ENCODE measurements at places on chromosomes 5 and 9.

DNA sequence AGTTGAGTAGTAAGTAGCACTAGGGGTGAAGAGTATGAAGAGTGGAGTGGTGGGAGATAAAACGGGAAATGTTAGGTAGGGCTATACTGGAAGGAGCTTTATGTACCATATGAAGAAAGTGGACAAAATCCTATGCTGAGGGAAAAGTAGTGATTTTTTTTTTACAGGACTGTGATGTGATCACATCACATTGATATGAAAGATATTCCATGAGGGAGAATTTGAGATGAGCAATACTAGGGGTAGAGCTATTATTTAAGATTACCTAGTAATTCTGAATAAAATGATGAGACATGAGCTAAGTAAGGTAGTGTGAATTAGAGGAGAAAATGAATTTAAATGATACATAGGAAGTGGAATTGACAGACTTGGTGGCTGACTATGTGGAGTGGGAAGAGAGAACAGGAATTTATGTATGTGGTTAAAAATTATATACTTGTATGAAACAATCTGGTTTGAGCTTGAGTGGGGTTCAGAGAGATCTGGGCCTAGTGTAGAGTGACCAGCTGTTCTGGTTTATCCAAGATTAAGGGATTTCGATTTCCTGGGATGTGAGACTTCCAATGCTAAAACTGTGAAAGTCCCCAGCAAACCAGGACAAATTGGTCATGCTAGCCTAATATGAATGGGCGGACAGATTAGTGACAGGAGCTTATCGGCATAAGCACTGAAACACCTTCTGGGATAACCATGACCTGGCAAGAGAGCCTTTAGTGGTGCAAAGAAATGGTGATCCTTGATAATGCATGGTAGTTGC, 29.3 kb upstream of the STOM start:
- DNase-seq = no peak

- DNase-seq = no peak
Observed at GRCh38 chr5:141976176-141976575, 7.3 kb downstream of the RNF14 start.

- no peak for DNase-seq
Observed at GRCh38 chr9:128972956-128973355, 25.5 kb downstream of the NUP188 start.

- DNase-seq = no peak
Observed at GRCh38 chr5:81045389-81045807, 85.2 kb downstream of the RASGRF2 start.

GRCh38 chr5:160919626-160920025, 67.6 kb upstream of the ATP10B start:
- DNase-seq = no peak

DNA sequence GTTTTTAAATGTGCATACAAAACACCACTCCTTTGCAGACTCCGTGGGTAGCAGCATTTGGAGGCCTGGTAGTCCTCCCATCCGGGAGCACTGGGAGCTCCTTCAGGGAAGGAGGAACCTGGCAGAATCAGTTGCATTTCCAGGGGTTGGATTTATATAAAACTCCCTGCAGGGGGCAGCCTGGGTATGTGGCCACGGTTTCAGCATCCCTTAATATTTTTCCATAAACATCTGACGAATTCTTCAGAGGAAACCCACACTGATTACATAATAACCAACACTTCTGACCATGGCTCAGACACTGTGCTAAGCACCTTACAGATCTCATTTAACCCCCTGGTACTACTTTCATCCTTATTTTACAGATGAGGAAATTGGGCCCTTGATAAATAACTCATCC, 6.1 kb upstream of the AFAP1L1 start:
- no peak for DNase-seq

DNA sequence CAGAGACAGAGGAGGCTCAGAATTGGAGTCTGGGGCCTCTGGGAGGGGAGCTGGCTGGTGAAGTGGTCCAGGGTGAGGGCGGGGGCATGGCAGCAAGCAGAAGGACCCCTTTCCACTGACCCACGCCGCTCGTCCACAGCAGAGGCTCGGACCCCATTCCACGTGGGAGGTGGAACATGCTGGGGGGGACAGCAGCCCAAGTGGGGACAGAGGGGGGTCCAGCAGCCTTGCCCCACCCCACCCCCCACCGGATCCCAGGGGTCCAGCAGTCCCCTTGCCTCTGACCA, 25.4 kb upstream of the NKD2 start:
- no peak for DNase-seq

- DNase-seq = no peak
Observed at GRCh38 chr5:157443041-157443549, 16.9 kb upstream of the NIPAL4 start.

- DNase-seq = no peak
Observed at GRCh38 chr5:83001796-83002381, 75.3 kb downstream of the TMEM167A start.

- DNase-seq = no peak
Observed at GRCh38 chr9:136306211-136307208, 2.6 kb upstream of the CCDC187 start.

DNA sequence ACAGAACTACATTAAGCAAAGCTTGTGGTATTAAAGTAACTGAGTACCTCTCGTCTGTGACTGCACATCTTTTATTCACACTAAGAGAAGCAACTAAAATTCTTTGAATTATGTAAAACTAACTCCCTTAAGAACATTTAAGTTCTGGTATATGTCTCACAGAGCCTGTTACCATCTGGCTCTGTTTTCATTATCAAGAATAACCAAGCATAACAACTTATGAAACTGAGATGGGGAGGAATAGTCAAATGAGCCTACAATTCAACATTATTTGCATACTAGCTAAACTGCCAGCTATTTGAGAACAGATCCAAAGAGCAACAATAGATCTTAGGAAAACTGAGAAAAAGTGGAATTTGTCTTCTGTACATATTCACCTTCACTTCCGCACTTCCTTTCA, 25.3 kb upstream of the ISOC1 start:
- no peak for DNase-seq

- no peak for DNase-seq
Observed at GRCh38 chr5:140595538-140596300, 31.1 kb downstream of the SLC35A4 start.

GRCh38 chr9:94821098-94821887, 94.8 kb downstream of the AOPEP start:
- DNase-seq = no peak
